ENCODE measurements at places on chromosomes 12 and 14.

- no peak for DNase-seq
Measured at GRCh38 chr12:116441292-116441691, 117.9 kb upstream of the MAP1LC3B2 start.

DNA sequence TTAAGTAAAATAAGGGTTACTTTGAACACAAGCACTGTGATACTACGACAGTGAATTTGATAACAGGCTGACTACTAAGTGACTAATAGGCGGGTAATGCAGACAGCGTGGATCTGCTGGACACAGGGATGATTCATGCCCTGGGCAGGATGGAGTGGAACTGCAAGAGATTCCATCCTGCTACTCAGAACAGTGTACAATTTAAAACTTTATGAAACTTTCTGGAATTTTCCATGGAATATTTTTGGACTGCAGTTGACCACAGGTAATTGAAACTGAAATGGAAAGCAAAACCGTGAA is 46.0 kb downstream of the YEATS4 start:
- DNase-seq: peak; percentile 94

DNA sequence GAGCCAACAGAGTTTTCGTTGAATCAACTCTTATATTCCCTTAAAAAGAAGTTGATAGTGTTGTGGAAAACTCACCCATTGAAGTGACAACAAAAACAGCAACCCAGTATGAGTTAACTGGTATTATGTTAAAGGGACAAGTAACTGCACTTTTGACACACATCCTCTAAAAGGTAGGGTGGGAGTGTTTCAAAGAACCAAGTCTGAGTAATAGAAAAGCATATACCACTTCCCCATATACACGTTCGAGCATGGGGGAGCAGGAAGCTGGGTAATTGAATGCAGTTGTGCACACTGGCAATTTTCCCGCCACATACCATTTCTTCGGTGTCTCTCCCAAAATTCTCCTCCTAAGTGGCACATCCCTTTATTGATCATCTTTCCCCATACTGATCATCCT is 31.5 kb downstream of the IFNG-AS1 start:
- DNase-seq: peak; percentile 17

DNA sequence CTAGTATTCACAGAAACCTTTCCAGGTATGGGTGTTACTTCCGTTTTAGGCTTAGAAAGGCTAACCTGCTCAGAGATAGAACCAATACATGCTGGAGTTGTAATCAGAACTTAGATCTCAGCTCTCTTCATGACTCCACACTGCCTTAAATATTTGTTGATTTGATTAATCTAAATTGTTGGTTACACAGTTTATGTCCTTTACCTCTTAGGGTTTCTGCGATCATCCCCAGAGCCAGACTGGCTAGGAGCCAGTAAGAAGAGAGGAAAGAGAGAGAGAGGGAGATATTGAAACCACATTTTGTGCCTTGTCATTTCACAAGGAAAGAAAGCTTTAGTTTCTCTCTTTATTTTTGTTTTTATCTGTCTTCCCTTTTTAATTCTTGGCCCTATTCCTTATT is 16.8 kb upstream of the MGP start:
- peak; percentile 24 for DNase-seq

All from fibroblast of skin of right quadriceps (primary cell).